Stimulated activated CD8-positive, alpha-beta memory T cell treated with anti-CD3 and anti-CD28 coated beads, Interleukin-7, amount 100 ng/mL, for 48 hours (primary cell): ENCODE measurements at places on chromosomes 16 and 17.

GRCh38 chr16:61730997-61731396 is 305.2 kb downstream of the CDH8 start:
- DNase-seq = no peak

GRCh38 chr17:32536736-32537643 is 50.2 kb downstream of the CDK5R1 start:
- no peak for DNase-seq

DNA sequence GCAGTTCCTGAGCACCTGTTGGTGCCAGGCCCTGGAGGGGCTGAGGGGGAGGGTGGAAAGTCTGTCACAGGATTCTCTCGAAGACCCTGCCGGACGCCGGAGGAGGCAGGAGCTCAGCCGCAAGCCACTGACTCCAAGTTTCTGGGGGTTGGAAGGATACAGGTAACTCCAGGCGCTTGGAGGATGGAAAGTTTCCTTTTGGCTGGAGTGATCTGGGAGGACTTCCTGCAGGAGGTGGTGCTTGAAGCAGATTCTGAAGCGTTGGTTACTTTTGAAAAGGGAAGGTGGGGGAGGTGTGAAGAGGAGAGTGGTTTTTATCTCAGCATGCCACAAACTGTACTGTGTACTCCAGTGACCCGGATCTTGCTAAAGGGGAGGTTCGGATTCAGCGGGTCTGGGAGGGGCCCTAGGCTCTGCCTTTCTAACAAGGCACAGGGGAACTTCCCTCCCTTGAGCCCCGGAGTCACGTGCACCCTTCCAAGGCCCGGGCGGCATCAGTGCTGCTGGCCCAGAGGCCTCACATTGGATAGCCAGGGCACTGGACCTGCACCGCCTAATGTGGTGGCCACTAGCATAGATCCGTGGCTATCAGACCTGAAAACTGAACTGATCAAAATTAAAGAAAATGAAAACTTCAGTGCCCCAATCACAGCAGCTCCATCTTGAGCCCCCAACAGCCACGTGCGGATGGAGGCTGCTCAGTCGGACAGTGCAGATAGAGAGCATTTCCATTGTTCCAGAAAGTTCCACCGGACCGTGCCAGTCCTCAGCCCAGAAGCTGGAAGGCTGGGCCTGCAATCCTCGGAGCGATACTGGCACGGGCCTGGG is 42.2 kb upstream of the GSE1 start:
- DNase-seq = no peak

DNA sequence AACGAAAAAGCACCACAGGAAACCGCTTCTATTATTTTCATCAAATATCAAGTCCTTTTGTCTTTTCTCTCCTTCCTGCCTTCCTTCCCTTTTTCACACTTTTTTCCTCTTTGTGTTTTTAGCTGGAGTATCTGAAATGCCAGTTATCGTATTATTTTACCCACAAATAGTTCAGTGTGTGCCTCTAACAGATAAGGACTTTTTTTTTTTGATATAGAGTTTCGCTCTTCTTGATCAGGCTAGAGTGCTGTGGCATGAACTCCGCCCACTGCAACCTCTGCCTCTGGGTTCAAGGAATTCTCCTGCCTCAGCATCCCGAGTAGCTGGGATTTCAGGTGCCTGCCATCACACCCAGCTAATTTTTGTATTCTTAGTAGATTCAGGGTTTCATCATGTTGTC is 10.7 kb downstream of the DNAAF1 start:
- no peak for DNase-seq

DNA sequence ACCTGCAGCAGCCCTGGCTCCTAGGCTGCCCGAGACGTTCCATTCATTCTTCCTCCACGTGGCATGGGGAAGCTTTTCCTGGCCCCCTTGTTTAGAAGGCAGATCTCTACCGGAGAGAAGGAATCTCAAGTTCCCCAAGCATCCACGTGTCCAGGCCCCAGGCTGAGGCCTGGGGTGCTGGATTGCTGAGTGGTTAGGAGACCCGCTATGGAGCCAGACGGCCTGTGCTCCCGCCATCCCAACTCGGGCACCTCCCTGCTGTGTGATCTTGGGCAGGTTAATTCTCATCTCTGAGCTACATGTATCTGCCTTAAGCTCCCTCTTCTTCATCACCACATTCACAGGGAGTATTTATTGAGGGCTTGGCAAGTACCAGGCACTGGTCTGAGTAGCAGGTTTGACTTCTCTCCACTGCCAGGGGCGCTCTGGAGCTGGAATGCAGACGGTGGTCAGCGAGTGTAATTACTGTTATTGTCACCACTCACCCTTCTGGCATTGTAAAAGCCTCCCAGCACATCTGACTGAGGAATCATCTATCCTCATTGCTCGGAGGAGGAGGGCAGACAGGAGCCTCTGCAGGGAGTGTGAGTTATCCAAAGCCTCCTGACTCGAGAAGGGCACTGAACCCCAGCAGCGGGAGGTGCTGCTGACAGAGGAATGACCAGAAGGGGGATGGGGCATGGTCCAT is 1.1 kb upstream of the ADGRG1 start:
- no peak for DNase-seq

DNA sequence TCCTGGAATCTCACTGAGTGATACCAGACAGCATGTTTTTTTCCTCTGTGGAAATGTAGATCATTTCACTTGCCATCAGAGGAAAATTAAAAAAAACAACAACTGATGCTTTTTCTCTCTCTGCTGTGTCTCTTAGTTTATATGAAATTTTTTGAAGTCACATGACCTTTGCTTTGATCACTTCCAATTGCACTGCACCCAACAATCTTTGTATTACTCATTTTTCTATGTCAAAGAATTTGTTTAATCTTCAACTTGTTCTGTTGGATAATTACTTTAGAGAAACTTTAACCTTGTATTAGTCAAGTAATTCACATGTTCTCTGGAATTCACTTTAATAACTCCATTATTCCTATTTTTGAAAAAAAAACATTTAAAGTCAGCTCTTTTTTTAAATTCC is 1452.7 kb upstream of the CDH8 start:
- no peak for DNase-seq

DNA sequence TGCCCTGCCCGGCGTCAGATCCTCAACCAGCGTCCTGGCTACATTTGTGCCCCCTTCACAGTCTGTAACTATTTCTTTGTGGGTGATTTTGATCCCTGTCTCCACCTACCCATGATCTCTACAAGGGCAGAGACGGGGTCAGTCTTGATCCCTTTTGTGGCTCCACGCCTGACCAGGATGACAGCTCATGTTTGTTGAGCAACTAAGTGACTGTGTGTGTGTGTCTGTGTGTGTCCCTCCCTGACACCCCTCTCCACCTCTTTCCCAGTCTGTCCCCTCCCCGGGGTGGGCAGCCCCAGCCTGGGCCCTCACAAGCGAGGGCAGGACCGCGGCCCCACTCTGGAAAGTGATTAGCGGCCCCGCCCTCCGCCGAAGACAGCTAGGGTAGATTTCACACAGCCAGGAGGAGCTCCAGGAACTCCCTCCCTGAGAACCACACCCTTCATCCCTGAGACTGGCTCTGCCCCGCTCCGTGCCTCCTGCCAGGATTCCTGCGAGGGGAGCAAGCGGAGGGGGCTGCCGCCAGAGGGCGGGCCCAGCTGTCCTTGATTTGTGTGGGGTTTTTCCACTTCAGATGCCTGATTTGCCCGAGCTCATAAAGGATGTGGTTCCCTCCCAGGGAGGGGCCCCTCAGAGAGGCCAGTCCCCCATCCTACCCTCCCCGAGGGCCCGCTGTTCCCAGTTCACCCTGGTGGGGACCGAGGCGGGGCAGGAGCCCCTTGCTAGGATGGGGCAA is 5.3 kb upstream of the HS3ST6 start:
- no peak for DNase-seq
